ENCODE measurements at places on chromosomes 13 and 19.
A peak's percentile ranks its signal among the peaks of the same experiment; 100 is the strongest.

DNA sequence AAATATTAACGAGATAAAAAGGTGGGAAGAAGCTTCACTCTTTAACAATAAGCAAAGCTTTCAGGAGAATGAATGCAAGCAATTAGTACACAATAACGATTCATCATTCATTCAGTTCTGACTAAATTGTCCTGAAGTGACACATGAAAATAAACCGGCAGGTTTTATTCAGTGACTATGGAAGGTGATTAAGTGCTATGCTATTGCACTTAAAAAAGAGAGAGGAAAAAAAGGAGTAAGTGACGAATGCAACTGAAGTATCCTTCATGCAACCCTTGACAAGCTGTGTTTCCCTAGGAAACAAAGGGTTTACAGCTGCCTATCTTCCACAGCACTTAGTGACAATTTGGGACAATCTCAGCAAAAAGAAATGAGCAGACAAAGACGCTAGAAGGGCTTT is 1.4 kb downstream of the LIG4 start:
- DNase-seq, result no peak

- no peak for DNase-seq
Measured at GRCh38 chr13:45696610-45697226, 5.4 kb upstream of the CBY2 start.

GRCh38 chr19:36013280-36014011 is 567 bp downstream of the ALKBH6 start:
- DNase-seq, result no peak

GRCh38 chr13:22152751-22153150 is 481.9 kb downstream of the FGF9 start:
- DNase-seq, result no peak

- DNase-seq, result peak; percentile 36
Measured at GRCh38 chr13:75870397-75870903, 234.3 kb downstream of the LMO7 start.

DNA sequence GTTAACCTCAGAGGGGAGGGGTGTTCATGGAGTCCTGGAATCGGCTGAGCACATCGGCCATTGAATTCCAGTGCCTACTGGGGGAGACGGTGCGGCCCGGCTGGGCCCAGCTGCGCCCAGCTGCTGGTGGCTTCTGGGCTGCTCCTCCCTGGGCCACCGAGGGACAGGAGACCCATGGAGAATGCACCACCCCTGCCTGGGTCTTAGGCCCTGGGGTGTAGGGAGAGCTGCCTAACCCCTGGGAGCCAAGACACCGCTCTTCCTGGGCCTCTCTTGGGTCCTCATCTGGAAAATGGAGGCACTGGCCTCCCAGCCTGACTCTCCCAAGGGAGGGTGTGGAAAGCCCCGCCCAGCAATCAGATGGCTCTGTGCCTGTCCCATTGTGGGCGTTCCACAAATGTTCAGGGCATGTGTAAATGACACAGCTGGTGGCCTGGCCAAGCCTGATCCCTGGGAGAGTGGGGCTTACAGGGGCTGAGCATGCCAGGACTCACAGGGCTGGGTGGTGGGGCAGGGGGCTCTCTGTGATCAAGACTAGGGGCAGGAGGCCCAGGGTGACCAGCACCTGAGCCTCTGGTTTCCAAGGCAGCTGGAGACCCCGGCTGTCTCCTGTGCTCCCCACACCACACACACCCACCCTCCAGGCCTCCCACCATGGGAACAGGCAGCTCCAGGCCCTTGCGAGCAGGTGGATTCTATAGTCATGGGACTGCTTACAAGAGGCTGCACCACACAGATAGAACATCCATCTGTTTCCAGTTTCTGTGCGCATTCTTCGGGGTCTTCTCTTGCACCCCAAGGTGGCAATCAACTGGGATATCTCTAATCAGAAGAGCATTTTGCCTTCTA is 150.9 kb downstream of the URI1 start:
- DNase-seq, result no peak

- no peak for DNase-seq
Measured at GRCh38 chr19:55275851-55276719, 3.8 kb downstream of the HSPBP1 start.

DNA sequence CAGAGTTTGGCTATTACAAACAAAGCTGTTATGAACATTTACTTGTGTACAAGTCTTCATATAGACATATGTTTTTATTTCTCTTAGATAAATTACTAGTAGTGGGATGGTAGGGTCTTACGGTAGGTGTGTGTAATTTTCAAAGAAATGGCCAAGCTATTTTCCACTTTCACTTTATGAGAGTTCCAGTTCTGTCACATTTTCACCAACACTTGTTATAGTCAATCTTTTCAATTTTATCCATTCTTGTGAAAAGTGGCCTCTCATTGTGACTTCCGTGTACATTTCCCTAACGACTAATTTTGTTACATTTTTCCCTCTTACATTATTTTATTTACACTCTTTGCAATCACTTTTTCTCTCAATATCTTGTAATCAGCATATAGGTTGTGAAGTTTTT is 18.3 kb downstream of the MBD3L1 start:
- no peak for DNase-seq

GRCh38 chr13:113667771-113668490 is 912 bp downstream of the GRK1 start:
- DNase-seq, result peak; percentile 6

- DNase-seq, result no peak
Measured at GRCh38 chr19:31232871-31233270, 116.4 kb downstream of the TSHZ3 start.

DNA sequence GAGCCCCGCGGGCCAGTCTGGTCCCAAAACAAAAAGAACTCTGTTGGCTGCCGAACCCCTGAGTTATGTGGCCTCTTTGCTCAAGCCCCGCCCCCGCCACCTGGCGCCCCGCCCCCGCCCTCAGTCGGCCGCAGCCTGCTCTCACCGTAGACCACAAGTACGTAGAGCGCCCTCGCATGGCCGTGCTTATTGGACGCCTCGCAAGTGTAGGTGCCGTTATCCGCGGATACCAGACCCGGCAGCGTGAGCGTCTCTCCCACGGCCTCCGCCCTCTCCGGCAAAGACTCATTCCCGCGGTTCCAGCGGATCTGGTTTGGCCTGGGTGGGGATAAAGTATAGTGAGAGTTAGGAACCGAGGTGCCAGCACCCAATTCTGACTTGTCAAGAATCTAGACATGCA is 5.5 kb upstream of the ZNF428 start:
- peak; percentile 87 for DNase-seq

DNA sequence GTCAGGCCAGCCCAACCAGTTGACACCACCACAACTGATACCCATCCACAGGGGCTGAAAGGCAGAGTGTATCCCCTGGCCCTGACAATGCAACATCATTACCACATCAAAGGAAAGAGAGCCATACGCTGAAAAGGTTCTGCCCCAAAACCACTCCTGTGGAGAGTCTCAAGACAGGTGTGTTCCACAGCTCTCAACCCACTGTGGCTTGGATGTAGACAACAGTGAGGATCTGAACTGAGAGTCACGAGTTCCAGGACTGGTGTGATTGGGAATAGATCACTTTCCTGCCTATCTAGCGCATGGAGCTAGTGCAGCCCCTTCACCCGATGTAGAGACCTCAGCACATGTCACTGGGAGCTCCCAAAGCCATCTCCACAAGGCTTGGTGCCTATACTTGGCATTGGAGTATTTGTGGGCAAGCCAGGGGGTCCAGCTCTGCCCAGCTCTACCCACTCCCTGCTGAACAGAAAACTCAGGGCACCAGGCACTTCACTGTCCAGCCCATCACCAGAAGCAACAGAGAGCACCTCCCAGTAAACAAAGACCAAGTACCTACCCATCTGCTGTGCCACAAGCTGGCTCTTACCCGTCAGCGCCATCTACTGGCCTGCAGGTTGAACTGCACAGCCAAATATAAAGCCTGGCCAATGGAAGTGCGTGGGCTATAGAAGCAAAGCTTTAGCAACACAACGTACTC is 579.5 kb downstream of the UQCRFS1 start:
- peak; percentile 28 for DNase-seq

GRCh38 chr13:107373551-107373950 is 805.6 kb upstream of the ARGLU1 start:
- no peak for DNase-seq

- no peak for DNase-seq
Measured at GRCh38 chr19:34502582-34503411, 21.2 kb downstream of the WTIP start.

GRCh38 chr19:5451494-5451893 is 3.7 kb upstream of the ZNRF4 start:
- DNase-seq, result no peak

DNA sequence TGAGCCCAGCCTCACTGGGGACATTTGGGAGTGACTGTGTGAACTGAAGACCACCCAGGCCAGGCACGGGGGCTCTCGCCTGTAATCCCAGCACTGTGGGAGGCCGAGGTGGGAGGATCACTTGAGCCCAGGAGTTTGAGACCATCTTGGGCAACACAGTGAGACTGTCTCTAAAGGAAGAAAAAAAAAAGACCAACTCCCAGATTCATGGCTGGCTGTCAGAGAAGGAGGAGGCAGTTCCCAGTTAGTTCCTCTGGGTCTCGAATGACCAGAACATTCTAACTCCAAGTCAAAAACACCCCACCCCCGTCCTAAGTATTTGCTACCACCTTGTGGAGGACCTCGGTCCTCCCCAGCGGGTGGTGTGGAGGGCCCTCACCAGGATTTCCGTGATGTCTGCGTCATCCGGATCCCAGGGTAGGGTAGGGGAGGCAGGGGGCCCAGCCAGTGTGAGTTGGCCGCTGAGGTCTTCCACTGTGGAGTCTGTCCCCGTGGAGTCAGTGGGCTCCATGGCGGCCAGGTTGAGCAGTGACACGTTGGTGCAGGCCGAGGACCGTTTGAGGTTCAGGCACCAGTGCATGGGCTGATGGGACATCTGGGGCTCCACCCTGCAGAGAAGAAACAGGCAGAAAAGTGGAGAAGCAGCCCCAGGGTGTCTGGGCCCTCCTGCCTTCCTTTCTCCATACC is 1.3 kb downstream of the TSKS start:
- peak; percentile 26 for DNase-seq

DNA sequence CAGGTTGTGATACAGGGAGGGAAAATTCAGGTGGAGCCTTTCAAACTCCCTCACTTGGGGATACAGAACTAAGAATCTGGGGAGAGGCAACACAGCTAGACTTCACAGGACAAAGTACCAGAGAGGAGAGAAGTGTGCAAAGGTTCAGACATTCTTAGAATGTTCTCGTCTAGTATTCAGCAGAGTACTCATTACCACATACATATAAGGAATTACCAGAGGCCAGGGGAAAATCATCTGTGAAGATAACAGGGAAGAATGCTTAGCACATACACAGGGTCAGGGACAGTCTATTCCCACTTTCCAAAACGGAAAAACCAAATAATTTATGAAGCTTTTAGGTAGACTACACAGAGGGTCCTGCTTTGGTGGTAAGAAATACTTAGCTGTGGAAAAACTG is 58.1 kb downstream of the TRPC4 start:
- DNase-seq, result no peak

DNA sequence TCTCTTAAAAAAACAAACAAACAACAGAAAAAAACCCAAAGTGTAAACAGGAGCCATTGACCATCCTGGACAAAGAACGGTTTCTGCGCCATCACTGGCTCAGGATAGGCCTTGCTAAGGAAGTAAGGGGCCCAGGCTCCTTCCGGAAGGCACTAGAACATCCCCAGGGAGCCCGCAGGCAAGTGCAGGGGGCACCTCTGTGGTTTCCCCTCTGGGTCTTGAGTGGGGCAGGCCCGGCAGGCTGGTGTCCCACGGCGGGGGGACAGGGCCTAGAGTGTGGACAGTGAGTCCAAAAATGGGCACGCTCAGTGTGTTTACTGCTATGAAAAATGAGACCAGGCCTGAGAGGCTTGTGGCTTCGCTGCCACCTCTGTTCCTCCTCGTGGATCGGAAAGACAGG is 14.8 kb upstream of the RANBP3 start:
- no peak for DNase-seq

- DNase-seq, result no peak
Measured at GRCh38 chr13:98033277-98034247, 80.1 kb downstream of the IPO5 start.

GRCh38 chr19:1290703-1291651 is 5.3 kb downstream of the EFNA2 start:
- DNase-seq, result no peak

DNA sequence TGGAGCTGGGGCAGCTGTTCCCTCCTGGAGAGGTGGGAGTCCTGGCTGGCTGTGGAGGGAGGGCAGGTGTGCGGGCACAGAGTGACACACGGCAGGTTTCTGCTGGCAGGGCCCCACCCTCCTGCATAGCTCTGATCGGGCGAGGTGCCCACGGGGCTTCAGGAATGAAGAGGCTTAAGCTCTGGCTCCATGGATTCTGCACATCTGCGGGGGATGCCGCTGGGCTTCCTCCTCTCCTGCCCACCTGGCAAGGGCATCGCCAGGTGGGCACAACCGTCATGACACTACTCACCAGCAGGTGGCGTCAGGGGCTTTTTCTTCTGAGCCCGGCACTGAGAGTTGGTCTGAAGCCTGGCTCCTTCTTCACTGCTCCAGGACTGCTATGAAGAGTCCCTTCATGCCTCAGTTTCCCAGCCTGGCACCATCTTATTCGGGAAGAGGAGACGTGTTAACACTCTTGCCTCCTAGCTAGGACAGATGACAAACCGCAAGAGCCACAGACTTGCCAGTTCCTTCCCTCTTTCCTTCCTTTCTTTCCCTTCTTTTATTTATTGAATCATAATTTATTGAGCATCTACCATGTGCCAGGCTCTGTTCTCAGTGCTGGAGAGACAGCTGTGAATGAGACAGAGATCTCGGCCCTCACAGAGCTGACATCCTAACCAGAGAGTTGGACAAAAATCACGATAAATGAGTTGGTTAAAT is 15.2 kb upstream of the PAK4 start:
- peak; percentile 75 for DNase-seq

DNA sequence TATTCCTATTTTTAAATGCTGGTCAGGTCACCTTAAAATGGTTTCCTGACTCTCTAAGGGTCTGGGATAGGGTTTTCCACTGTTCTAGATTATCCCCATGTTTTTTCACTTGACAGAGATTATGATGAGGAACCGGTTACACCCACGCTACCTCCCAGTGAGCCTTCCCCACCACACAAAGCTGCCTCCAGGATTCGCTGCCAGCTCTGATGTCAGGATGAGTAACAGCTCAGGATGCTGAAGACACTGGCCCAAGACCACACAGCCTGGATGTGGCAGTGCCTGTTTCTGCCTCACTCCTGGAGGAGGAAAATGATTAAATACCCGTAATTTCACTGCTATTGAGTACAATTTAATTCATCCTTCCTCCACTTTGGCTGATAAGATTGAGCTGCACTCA is 22.9 kb downstream of the ZNF114 start:
- DNase-seq, result no peak

DNA sequence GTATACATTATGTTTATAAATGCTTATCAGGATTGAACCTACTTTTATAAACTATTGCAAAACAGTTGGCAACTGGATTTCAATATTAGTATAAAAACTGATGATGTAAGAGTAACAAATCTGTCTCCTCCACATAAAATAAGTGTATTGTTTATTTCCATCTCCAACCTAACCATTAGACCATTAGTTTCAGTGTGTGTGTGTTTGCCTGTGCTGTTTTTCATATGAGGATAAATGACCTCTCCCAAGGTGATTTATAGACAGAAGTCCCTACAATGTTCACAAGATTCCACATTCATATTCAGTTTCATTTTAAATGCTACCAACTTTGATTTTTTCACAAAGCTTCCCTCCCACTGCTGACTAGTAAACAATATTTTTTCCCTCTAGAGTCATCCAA is 871.6 kb downstream of the PCDH9 start:
- DNase-seq, result no peak

All from activated T-cell treated with anti-CD3 and anti-CD28 coated beads, Interleukin-2, amount 50 U/mL, for 1 hour (primary cell).